ENCODE measurements at places on chromosomes 4 and X. TPM values are rescaled to one million over a fixed set of nuclear protein-coding genes. Genes with fewer than 3 reads are reported as not detected.

DNA sequence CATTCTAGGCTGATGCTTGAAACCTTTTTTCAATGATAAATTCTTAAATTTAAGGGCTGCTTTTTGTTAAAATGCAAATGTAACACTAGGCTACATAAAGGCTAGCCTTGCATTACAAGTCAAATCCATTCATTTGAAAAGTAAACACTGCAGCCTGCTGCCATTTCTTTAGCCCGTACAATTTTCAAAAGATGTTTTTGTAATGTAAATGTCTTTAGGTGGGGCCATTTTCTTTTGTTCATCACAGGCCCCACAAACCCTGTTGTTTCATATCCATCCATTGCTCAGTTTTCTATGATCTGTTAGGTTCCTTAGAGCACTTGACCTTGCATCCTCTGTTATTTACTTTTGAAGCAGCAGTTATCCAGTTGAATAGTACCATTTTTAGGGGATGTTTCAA is 296.2 kb upstream of the AMOT start:
- no peak for DNase-seq

GRCh38 chr4:14809203-14809602 is 193.1 kb upstream of the CPEB2 start:
- no peak for DNase-seq

DNA sequence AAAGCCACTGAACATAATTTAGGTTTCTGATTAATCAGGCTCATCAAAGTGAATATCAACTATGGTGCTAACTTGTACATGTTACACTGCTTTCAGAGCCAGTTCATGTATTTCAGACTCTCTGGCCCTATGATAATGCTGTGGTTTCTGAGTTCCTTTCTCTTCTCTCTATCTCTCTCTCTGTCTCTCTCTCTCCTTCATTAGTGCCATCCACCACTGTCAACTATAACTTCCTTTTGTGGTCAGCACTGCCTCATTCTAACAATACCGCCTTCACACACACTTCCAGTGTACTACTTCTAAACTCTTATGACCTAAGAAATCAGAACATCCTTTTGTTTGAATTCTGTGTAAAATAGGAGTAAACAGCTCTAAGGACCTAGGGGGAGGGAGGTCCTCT is 907.1 kb downstream of the RPA4 start:
- DNase-seq, result no peak

GRCh38 chrX:131675596-131676194 is 131.8 kb downstream of the OR13H1 start:
- DNase-seq, result no peak

DNA sequence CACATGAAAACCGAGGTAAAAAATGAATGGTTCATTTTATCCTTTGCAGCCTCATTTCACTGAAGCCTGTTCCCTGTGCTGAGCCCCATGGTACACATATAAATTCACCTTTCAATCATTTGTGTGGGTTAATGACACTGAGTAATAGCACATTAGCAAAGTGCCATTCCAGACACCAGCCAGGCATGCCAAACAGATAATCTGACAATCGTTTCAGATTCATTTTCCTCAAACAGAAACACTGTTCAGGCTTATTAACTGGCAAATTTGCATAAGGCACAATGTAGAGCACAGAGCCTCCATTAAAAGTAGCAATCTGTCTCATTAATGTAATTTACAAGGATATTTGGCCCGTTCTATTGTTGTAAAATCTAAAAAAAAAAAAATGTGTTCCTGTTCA is 76.2 kb downstream of the UNC5C start:
- no peak for DNase-seq

DNA sequence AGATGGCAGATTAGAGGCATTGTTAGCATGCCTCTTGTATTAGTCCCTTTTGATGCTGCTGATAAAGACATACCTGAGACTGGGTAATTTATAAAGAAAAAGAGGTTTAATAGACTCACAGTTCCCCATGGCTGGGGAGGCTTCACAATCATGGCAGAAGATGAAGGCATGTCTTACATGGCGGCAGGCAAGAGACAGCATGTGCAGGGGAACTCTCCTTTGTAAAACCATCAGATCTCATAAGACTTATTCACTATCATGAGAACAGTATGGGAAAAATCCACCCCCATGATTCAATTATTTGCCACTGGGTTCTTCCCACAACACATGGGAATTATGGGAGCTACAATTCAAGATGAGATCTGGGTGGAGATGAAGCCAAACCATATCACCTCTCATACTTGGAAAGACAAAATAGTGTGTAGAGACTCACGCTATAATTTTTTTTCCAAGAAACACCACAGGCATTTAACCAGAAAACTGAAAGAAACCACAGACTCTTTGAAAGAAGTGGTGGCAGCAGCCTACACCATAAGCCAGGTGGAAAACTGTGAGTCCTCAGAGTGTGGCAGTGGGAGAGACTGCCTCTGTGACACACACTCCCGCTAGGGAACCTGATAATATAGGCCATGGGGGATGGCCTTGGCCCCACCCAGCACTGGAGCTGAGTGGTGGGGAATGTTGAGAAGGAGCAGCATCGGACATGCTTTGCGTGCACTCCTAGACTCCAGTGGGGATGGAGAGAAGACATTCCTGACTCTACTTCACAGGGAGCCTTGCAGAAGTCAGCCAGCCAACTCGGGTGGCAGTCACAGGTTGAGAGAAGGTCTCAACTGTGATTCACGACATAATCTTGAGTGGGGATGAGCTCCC is 51.5 kb downstream of the SLC2A9 start:
- DNase-seq, result no peak

- no peak for DNase-seq
Measured at GRCh38 chrX:129648514-129649267, 6.1 kb downstream of the APLN start.

- DNase-seq, result no peak
Measured at GRCh38 chr4:177161781-177162180, 147.9 kb upstream of the NEIL3 start.

Gene VSIG4
- not detected for polyA plus RNA-seq

Gene COMMD8
- 35.1 TPM for polyA plus RNA-seq

Gene SGMS2
- polyA plus RNA-seq, result 13.3 TPM

Gene ARAP2
- polyA plus RNA-seq, result 0.11 TPM

Gene SSX3
- polyA plus RNA-seq, result not detected

Measured in AG04450 (cell line).